Bone marrow (tissue), 2 donors: ENCODE measurements at places on chromosomes 6 and 20.

DNA sequence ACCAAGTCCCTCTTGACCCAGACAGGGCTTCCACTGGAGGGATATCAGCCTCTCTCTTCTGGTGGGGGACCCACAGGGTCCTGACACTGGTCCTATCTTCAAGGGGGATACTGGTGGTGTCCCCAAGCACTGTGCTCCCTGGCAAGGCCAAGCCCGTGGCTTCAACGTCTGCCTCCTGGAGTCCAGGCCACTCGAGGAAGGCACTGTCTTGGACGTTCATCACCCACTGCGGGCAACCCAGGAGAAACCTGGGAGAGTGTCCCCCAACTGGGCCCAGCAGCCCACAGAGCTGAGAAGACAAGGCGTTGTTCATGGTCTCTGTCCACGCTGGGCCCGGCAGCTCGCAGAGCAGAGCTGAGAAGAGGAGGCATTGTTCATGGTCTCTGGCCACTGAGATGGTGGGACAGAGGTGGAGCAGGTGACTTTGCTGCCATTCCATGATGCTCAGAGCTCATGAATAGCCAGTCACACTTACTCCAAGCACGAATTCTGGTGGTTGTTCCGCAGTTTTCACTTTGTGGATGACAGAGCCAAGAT, 37.5 kb upstream of the FRMD1 start:
- DNase-seq, result no peak

DNA sequence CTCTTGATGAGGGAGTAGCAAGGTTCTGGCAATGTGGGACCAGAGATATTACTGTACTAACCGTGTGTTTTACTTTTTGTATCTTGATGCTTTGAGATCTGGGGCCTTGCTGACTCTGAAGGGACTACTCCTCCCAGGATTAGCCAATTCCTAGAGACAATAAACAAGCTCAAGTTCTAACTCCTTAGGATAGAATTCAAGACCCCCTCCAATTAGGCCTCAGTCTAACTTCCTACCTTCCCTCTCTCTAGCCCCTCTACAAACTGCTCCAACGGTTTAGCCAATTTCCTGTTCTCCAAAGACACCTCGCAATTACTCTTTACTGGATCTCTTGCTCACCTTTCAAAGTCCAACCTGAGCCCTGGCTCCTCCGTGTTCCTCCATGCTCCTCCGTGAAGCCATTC, 158.7 kb upstream of the JARID2 start:
- no peak for DNase-seq

GRCh38 chr6:125927761-125928160, 28.8 kb upstream of the HINT3 start:
- no peak for DNase-seq

- no peak for DNase-seq
Measured at GRCh38 chr6:133359256-133359655, 118.1 kb downstream of the EYA4 start.

- DNase-seq, result no peak
Measured at GRCh38 chr6:32937230-32937633, 3.6 kb downstream of the HLA-DMB start.

- DNase-seq, result no peak
Measured at GRCh38 chr6:96862560-96862959, 25.3 kb upstream of the GPR63 start.

GRCh38 chr6:97465877-97466561, 183.0 kb upstream of the MMS22L start:
- no peak for DNase-seq

DNA sequence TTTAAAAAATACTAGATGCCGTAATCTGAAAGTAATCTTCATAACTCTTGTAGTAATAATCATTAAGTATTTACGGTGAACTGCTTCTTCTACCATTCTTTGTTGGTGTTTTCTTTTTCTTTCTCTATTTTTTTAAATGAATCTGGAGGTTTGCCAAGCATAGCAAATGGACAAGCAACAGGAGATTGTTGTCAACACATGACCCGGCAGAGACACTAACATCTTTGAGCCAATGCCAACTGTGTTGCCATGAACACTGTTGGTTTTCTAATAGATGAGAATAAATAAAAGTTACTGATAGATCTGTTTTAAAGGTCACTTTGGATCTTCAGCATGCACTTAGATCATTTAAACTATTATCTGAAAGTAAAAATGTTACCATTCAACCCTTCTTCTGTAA, 523.6 kb upstream of the EYS start:
- no peak for DNase-seq

DNA sequence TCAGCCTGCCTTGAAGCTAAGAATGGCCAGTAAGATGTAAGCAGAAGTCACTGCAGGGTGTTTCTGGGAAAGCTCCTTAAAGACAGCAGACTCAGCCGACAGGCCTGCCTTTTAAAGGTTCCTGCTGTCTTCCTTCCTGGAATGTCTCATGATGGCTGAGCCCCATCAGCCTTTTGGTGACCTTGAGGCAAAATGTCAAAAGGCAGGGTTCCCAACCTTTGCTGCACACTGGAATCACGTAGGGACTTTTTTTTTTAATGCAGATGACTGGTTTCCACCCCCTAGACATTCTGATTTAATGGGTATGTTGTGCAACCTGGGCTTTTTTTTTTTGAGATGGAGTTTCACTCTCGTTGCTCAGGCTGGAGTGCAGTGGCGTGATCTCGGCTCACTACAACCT, 11.6 kb downstream of the MDGA1 start:
- no peak for DNase-seq

- no peak for DNase-seq
Measured at GRCh38 chr6:158474961-158475343, 84.9 kb upstream of the TMEM181 start.

- DNase-seq, result no peak
Measured at GRCh38 chr6:162857326-162857725, 129.6 kb downstream of the PACRG start.

- no peak for DNase-seq
Measured at GRCh38 chr6:2855061-2855519, 13.4 kb upstream of the SERPINB1 start.

DNA sequence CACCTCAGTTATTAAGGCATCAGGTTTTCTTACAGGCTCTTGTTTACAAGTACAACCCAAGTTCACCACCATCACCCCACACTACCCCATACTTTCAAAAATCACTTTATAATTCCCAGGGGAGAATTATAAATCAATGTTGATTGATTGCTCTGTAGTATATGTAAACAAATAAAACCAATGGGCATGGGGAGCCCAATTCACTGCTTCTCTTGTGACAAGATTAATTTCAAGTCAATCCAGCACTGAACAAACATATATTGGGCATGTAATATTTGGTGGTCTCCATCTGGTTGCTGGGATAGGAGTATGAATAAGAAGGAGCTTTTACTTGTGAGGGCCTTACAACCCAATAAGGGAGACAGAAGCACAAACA, 95.8 kb downstream of the CLVS2 start:
- no peak for DNase-seq

GRCh38 chr20:8124639-8125038, 7.4 kb upstream of the PLCB1 start:
- DNase-seq, result no peak

- DNase-seq, result no peak
Measured at GRCh38 chr6:133432021-133432989, 191.1 kb downstream of the EYA4 start.

DNA sequence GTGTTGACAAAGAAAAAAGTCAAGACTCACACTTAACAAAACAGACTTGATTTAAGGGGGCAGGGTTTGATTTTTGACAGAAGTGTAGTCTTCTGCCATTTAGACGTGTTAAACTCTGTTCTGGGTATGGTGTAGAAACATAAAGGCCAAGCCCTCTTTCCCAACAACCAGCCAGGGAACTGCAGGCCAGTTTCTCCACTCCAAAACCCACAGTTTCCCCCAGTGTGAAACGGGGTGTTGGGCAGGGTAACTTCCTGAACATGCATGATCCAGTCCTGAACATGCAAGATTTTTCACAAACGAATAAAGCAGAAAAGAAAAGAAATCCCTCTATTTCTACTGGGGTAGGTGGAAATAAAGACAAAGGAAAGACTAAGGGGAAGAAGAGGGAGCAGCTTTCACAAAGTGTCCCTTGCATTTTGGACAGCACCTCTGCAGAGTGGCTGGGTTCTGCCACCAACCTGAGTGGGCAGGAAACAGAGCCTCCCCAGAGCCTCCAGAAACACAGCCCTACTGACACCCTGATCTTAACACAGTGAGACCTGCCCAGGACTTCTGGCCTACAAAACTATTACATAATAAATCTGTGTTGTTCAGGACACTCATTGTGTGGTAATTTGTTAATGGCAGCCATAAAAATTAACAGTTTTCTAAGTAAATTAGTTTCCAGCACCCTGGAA, 7.5 kb downstream of the APMAP start:
- no peak for DNase-seq

DNA sequence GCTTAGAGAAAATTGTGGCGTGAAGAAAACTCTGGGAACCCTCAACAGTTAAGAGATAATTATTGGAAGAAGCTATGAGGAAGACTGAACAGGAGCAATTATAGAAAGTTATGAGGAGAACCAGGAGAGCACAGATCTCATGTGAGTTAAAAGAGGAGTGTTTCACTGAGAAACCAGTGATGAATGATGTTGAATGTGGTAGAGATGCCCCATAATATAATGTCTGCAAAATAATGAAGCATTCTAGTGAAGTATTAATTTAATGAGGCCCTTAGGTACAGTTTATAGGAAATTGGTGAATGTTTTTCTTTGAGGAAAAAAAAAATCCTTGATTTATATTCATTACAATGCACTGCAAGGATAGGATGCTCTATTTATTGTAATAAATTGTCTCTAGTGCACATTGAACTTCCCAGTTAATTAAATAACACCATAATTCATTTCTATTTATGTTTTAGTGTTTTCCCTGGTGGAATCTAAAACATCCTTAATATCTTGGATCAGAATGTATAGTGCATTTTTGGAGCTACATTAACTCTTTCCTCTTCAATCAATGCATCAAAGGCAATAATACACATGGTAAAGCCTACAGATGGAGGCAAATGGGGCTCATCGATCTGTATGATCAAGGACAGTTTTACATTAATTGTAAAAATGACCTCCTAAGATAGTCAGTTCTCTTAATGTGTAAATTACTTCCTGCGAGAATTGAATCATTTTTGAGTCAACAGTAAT, 91.4 kb upstream of the EYS start:
- DNase-seq, result no peak

DNA sequence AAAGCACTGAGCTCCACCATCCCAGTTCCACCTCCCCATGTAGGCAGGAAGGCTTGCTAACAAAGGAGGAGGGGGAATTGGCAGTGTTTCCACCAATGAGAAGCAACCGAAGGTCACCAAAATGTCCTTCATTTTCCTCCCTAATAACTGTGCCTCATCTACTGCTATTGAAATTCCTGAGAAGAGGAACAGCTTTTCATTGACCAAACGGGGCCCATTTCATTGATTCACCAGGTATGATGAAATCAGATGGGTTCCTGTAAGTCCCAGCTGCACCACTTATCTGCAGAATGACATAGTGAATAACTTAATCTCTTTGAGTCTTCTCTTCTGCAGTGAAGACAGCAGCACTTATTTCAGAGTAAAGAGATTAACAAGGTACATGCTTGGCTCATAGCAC, 17.3 kb downstream of the TREM1 start:
- DNase-seq, result no peak

GRCh38 chr6:5511954-5512353, 250.6 kb downstream of the FARS2 start:
- peak; percentile 34 for DNase-seq

DNA sequence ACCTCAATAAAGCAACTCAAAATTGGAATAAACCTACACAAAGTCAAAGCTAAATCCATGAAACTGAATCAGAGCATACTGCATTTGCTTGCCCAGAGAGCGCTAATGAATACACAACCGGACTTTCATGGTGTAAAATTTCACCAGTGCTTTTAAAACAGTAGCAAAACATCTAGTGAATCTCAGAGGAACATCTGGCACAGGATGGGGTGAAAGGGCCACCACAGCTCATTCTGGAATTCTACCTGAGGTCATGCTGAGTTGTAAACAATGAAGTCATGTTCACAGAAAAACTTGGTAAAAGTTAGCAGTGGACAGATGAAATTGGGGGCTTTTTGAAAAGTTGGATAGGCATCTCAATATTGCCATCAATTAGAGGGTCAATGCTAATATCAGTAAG, 125.6 kb upstream of the STXBP5 start:
- DNase-seq, result no peak

DNA sequence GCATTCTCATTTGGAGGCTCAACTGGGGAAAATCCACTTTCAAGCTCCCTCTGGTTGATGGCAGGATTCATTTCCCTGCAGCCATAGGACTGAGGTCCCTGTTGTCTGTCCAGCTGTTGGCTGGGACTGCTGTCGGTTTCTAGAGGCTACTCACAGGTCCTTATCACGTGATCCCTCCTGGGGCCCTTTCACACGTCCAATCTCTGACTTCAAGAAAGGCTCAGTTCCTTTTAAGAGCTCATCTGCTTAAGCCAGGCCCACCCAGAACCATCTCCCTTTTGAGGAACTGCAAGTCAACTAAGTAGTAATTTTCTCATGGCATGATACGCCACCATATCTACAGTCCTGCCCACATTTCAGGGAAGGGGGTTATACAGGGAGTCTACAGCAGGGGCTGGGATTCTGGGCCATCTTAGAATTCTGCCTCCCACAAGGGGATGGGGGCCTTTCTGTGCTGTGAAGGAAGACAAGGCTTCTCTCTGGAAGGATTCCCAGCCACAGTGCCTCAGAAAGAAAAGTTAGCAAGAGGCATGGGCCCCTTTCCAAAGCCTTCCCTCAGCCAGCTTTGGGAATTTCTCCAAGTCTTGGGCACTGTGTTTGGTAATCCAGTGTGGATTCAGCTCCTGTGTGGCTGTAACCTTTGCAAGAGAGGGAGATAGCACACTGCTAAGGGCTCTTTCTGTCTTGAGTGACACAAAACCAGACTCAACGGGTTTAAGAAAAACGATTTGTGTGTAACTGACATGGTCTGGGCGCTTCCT, 66.4 kb downstream of the CTCFL start:
- DNase-seq, result no peak

- DNase-seq, result no peak
Measured at GRCh38 chr6:28875191-28875747, 48.5 kb downstream of the TRIM27 start.
